ENCODE measurements at places on chromosomes 16 and 17. TPM values are rescaled to one million over a fixed set of nuclear protein-coding genes. Genes with fewer than 3 reads are reported as not detected.

TEKT1 gene
- not detected for polyA plus RNA-seq

PTGES3L gene
- 18.6 TPM for polyA plus RNA-seq

ABCA10 gene
- polyA plus RNA-seq = 3.3 TPM

CMTM2 gene
- polyA plus RNA-seq = not detected

OSGIN1 gene
- polyA plus RNA-seq = 11.9 TPM

KRT40 gene
- not detected for polyA plus RNA-seq

SCNN1B gene
- 6.0 TPM for polyA plus RNA-seq

- peak; percentile 69 for DNase-seq
These were observed 2.9 kb downstream of the GNAO1 start for GRCh38 chr16:56193951-56194726.

DNA sequence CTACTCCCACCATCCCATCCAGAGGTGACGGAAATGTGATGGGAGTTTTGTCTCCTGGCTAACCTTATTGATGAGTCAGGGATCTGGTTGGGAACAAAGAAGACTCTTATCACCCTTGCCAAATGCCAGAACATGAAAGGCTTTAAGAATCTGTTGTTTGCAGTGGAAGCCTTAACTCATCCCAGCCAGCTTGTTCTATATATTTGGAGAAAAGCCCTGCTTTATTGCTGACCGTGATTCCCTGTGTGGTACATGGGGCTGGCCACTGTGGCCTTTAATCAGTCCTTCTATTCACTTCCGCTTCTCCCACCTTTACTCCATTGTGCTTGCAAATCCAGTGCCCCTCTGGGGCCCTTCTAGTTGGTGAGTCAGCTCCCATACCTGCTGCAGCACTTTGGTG, 156.6 kb downstream of the PHKB start:
- DNase-seq = no peak

DNA sequence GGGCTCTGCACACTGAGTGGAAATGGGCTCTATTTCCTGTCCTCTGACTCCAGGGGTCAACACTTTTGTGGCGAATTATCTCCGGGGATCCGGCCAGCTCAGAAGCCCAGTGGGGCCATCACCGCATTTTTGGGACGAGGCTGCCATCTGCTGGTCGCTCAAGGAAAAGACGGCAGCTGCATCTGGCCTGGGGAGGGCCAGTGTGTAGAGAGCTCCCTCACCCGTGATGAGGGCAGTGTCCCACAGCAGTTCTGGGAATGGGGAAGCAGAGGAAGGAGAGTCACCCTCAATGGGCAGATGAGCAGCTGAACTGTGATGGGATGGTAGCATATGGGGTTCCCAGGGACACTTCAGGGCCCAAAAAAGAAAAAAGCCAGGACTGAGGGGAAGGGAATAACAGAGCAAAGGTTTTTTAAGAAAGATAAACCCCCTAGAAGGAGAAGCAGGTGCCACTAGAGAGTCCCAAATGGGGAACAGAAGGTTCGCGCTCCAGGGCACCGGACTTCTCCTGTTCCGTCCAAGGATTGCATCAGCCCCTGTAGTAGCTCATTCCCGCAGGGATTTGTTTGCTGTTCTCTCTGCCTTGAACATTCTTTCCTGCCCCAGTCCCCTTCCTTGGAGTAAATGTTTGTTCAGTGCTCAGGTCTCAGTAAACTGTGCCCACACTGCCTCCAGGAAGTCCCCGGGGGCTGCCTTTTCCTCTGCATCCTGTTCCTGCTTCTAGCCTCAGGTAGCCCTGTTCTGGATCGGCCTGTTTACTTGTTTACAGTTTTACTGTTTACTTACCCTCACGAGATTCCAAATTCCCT, 9.3 kb upstream of the ABCC12 start:
- DNase-seq = no peak

GRCh38 chr17:54666559-54666958, 234.1 kb upstream of the TOM1L1 start:
- no peak for DNase-seq

DNA sequence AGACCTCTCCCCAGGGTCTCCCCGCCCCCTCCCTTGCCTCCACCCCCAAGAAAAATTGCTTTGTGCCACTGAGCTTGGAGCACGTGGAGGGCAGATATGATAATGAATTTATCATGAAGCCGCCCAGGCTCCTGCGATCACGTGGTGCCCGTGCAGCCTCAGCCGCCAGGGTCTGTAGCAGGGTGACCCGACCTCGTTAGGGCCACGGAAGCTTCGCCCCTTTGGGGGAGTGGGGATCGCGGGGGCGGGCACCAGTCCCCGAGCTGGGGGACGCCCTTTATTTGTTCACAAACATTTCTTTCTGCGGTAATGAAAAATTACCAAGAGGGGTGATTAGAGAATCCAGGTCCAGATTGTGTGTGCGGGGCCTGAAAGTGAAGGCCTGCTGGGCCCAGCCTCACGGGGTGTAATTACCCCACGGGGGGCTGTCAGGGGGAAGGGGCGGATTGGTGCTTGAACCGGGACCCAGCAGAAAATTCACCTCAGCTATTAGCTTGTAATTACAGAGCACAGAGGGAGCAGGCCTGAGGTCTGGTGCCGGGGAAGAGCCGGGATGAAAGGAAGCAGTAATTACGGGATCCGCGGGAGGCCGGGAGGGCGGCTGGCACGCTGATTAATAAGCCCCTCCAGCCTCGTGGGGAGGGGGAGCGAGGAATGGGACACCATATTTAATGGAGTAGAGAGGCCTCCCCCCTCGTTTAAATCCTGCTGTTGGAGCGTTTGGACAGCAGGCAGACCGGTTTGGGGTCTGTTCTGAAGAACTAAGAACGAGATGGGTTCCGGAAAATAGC, 13.3 kb downstream of the GSE1 start:
- DNase-seq = no peak

DNA sequence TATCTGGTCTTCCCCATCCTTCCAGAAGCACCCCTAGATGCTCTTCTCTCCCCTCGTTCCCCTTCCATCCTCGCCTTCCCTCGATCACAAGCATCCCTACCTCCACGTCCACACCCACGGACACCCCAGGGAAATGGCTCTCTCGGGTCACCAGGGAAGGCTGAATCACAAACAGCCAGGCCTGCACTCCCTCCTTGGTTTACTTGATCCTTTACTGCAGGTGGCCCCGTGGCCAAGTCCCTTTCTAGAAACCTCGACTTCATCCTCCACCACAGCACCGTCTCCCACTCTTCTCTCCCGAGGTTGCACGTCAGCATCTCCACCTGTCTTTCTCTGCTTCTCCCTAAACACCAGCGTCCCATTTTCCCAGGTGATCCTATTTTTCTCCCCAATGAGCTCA, 6.5 kb upstream of the RBFOX3 start:
- no peak for DNase-seq

DNA sequence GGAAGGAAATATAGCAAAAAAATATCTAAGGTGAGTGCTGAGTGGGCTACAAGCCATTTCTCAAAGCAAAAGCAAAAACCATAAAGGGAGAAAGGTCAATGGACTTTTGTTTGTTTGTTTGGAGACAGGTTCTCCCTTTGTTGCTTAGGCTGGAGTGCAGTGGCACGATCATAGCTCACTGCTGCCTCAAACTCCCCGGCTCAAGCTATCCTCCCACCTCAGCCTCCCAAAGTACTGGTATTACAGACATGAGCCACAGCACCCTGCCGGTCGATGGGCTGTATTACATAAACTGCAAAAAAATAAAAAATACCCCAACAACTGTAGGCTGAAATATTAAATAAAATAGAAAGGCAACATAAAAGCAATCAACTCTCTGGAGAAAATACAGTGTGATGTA, 3.5 kb upstream of the RBBP6 start:
- DNase-seq = no peak

- no peak for DNase-seq
These were observed 177.5 kb upstream of the CDH8 start for GRCh38 chr16:62213763-62214162.

DNA sequence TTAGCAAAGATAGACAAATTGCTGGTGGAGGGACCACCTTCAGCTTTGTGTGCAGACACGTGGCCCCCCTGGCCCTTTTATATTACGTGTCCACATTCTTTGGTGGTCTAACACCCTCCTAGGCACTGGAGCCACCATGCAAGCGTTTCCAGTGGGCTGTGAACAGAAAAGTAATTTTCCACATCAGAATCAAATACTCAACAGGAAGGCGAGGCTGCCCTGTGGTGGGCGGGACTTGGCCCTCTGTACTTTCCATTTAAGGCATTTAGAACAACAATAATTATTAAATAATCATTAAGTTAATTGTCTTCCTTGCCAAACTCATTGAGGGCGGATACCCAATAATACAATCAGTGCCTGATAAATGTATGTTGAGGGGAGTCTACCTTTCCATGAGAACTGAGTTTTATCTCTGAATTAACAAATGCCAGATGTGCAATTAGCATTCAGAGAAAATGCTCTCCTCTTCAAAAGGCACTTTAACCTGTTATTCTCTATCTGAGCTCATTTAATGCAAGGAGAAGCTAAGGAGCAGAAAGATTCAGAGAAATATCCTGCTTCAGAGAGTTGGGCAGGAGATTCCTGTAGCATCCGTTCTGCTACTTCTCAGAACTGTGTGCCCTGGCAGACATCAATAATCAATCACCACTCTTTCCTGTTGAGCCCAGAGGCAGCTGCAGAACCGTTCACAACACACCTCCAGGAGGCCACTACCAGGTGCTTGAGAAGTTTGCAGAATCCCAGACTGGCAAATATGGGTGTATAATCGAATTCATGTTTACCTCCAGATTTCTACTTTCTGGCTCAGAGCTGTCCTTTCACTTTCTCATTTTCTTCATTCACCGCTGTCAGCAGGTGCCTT, 109.4 kb downstream of the CMIP start:
- no peak for DNase-seq

- no peak for DNase-seq
These were observed 9.3 kb downstream of the ADORA2B start for GRCh38 chr17:15954222-15954621.

GRCh38 chr16:70294385-70295025, 4.5 kb upstream of the DDX19B start:
- DNase-seq = no peak

All from urinary bladder (tissue), 4 donors.